ENCODE measurements at places on chromosomes 2 and 18. TPM values are rescaled to one million over a fixed set of nuclear protein-coding genes. Genes with fewer than 3 reads are reported as not detected.

CLASP1 gene
- total RNA-seq, result 164 TPM

- peak overlapping the region; percentile 22 for H3K27ac ChIP-seq
- no peaks in the 10 kb centered on the region for H3K27me3 ChIP-seq
- H3K4me3 ChIP-seq, result no peak overlapping the region
- H3K4me1 ChIP-seq, result peaks cover 19% of the 10 kb centered on the region
Observed at GRCh38 chr2:160289126-160289525, 89.1 kb upstream of the ITGB6 start.

DNA sequence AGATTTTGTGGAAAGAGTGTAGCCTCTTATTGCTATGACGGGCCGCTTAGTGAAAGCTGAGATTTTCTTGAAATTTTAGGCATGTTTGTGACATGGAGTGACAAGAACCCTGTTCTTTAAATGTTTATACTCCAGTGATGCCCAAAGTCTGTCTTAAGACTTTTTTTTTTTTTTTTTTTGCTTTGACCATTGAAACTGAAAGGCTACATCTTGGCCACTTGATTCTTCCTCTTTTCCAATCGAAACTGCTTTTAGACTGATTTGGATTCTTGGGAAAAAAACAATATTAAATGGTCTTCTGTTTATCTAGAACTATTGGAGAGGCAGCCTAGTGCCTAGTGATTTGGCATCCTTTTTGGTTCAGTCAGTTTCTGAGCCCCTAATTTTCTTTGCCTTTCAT lies 2.4 kb upstream of the SLC8A1 start:
- no peaks in the 10 kb centered on the region for H3K4me1 ChIP-seq
- no peak overlapping the region for H3K27ac ChIP-seq
- peaks cover 7% of the 10 kb centered on the region for H3K27me3 ChIP-seq
- DNase-seq, result no peak
- no peak overlapping the region for H3K4me3 ChIP-seq

GRCh38 chr2:160651416-160652200 lies 158.0 kb upstream of the RBMS1 start:
- no peak overlapping the region for H3K4me3 ChIP-seq
- no peak overlapping the region for H3K27ac ChIP-seq
- H3K4me1 ChIP-seq, result no peaks in the 10 kb centered on the region
- no peaks in the 10 kb centered on the region for H3K27me3 ChIP-seq

- peaks cover 31% of the 10 kb centered on the region for H3K4me1 ChIP-seq
- no peak for DNase-seq
- H3K27me3 ChIP-seq, result peaks cover 9% of the 10 kb centered on the region
- no peak overlapping the region for H3K27ac ChIP-seq
- no peak overlapping the region for H3K4me3 ChIP-seq
- H3K36me3 ChIP-seq, result no peaks in the 10 kb centered on the region
Observed at GRCh38 chr2:26845021-26845420, 2.9 kb upstream of the DPYSL5 start.

DNA sequence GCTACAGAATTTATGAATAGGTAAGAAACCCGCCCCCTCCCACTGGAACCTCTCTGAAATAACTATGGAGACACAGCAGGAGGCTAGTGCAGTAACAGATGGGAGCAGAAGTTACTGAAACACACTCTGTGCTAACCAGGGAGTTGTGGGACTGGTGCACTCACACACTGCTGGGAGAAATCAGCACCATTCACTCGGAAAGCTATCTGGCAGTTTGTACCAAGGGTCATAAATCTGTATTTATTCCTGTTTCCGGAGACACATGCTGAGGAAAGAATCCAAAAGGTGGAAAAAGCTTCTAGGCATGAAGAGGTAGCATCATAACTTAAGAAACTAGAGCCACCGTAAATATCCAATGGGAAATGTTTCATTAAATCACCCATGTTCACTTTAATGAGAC lies 39.9 kb downstream of the TGFA start:
- H3K4me3 ChIP-seq, result no peak overlapping the region
- no peak for DNase-seq
- H3K27me3 ChIP-seq, result no peaks in the 10 kb centered on the region

GRCh38 chr18:38174594-38174993 lies 609.0 kb upstream of the CELF4 start:
- no peak overlapping the region for H3K4me3 ChIP-seq
- H3K4me1 ChIP-seq, result no peaks in the 10 kb centered on the region
- no peaks in the 10 kb centered on the region for H3K36me3 ChIP-seq

GRCh38 chr18:6311456-6312215 lies 103.1 kb downstream of the L3MBTL4 start:
- no peak overlapping the region for H3K27ac ChIP-seq
- no peaks in the 10 kb centered on the region for H3K36me3 ChIP-seq
- H3K4me1 ChIP-seq, result no peaks in the 10 kb centered on the region
- no peaks in the 10 kb centered on the region for H3K27me3 ChIP-seq
- no peak overlapping the region for H3K4me3 ChIP-seq

DNA sequence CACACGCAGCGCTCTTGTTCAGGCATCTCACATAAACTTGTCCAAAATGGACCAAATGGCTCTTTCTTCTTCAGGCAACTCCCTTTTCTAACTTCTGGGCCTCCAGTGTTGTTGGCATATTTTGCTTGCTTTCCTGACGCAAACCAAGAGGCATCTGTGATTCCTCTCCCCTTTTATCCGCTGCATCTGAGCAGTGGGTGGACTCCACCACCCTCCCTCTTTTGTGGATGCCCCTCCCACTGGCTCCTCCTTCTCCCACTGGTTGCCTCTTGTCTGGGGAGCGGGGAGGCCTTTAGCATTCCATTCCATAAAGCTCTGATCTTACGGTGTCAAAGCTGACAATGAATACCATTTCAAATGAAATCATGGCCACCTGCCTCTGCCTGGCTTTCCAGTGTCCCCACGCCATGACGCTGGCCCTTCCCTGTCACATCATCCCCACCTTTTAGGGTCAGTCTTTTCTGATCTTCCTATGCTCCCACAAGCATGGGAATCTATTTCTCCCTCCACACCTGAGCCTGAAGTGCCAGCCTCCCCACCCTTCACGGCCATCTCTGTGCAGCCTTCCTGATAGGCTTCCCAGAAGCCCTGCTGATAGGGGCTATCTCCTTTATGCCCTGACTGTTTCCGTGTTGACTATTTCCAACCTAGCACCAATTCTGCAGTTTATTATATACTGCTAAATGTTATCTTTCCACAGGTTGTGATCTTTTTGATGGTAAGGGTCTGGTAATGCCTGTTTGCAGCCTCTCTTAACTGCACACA lies 51.5 kb downstream of the RPL37A start:
- no peak overlapping the region for H3K4me3 ChIP-seq
- H3K27me3 ChIP-seq, result no peaks in the 10 kb centered on the region
- peaks cover 9% of the 10 kb centered on the region for H3K4me1 ChIP-seq

DNA sequence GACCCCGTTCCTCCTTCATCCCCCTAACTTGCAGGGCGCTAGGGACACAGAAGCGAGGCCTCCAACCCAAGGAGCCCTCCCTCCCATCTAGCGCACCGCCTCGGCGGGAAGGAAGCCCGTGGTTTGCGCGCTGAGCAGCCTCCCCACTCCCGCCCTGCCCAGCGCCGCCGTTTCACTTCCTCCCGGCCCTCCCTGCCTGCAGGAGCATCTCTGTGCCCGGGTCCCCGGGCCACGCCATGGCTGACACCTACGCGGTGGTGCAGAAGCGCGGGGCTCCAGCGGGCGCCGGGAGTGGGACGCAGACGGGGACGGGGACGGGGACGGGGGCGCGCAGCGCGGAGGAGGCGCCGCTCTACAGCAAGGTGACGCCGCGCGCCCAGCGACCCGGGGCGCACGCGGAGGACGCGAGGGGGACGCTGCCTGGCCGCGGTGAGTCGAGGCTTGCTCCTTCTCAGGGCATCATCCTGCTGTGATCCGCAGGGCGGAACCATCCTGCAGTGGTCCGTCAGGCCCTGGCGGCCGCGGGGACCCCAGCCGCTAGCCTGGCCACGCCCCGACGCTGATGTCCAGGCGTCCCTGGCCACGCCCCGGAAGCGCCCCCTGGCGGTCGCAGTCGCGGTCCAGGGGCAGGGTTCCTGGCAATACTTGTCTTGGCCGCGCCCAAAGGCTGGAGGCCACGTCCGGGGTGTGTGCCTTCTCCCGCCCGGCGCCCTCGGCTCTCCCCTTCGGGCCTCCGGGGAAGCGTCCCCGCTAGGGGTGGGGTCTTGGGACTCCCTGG lies 16.4 kb downstream of the PTPN18 start:
- H3K4me1 ChIP-seq, result no peaks in the 10 kb centered on the region
- H3K27me3 ChIP-seq, result no peaks in the 10 kb centered on the region
- peak overlapping the region; percentile 69 for H3K27ac ChIP-seq

DNA sequence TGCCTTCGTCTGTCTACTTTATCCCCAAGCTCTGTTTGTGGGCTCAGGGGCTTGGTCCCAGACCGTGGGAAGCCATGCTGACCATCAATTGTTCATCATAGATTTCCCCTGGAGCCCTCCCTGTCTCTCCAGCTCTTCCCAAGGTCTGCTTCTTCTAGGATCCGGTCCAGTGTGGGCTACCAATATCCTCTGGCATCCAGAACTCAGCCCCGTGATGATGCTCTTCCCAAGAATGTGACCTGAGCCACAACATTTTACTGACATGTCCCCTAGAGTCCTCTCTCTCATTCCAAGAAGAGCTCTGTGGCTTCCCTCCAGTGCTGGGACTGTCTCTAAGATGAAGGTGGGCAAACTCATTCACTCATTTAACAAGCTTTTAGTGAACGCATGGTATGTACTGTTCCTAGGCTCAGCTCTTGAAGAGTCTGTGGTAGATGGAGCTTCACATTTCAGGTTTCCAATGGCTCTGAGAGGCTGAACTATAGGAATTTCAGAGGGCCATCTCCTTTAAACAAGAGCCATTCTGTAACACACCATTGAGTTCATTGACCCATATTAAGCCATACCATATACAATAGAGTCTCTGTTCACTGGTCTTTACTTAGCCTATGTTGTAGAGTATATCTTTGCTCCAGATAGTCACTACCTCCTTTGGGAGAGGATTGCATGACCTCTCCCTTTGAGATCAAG lies 142.0 kb upstream of the APCDD1 start:
- no peak overlapping the region for H3K27ac ChIP-seq
- H3K27me3 ChIP-seq, result no peaks in the 10 kb centered on the region

EMILIN1 gene
- total RNA-seq, result 69.5 TPM

DNA sequence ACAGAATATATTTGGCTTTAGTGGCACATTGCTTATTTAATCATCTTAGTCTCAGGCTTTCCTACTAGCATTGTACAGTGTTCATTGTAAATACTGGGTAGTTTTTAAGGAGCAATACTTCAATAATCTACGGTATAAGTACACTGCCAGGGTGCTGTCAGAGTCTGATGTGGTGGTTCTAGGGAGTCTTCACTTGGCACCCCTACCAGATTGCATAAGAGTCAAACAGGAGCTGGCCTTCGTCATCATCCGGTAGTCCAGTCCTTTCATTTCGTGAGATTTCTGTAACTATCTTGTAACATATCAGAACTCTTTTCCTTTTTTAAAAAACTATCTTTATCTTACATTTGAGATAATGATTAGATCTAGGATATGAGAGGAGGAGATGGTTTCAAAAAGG lies 91.1 kb downstream of the ZNF532 start:
- H3K4me1 ChIP-seq, result no peaks in the 10 kb centered on the region
- H3K27me3 ChIP-seq, result no peaks in the 10 kb centered on the region
- no peak overlapping the region for H3K4me3 ChIP-seq
- no peak overlapping the region for H3K27ac ChIP-seq
- H3K36me3 ChIP-seq, result peaks cover 43% of the 10 kb centered on the region

GRCh38 chr2:215797676-215798075 lies 215.7 kb downstream of the MREG start:
- no peak overlapping the region for H3K4me3 ChIP-seq
- H3K27me3 ChIP-seq, result no peaks in the 10 kb centered on the region
- no peak for DNase-seq
- H3K27ac ChIP-seq, result no peak overlapping the region

DNA sequence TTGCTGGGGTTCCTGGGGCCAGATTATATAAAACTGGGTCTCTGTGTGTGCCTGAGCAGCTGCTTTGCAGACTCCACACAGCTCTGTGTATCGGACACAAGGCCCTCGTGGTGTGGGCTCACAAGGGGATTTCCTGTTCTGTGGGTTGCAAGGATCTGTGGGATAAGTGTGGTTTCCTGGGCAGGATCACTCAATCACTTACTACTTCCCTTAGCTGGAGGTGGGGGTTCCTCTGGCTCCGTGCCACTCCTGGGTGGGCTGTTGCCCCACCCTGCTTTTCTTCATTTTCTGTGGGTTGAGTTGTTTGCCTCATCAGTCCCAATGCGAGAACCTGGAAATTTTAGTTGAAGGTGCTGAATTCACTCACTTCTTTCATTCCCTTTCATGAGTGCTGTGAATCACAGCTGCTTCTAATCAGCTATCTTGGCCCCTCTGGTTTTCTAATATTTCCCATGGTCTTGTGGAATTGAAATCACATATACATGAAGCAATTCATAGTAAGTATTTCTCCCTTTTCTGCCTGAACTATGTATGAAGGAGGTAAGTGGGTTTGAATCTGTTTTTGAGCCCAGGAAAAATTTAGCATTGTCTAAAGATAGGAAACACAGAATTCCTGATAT lies 196.3 kb downstream of the DCDC2C start:
- no peak overlapping the region for H3K4me3 ChIP-seq
- H3K4me1 ChIP-seq, result no peaks in the 10 kb centered on the region
- no peaks in the 10 kb centered on the region for H3K27me3 ChIP-seq
- no peak for DNase-seq

HAAO gene
- 5.9 TPM for total RNA-seq

DNA sequence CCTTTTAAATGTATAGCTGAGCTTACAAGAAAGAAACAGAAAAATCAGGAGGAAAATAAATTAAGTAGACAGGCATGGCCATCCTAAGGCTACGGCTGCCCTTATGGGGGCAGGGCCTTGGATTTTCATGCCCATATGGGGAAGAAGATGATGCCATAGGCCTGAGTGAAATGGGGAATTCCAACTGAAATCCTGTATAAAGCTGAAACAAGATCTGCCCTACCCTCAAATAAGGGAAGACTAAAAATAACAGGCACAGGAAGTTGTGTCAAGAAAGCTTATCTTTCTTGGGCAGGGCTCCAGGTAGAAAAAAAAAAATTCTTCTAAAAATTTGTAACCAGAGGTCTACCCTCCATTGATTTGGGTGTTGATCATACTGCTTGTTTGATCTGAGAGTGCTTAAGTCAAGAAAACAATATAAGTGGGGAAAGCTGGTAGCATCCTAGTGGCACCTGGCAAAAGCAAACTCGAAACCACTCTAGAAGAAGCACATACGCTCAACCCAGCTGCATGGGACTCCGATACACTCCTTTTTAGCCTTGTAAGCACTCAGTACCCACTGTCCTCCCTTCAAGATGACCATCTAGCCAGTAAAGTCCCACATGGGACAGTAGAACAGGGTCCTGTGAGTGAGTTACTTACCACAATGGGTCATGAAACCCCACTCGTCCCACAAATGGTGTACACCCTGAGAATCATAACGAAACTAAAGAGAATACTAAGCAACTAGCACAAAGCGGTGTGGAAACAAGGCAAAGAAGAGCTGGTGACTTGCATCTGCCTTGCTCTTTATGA lies 22.3 kb downstream of the DNAH7 start:
- H3K4me1 ChIP-seq, result no peaks in the 10 kb centered on the region
- no peak for DNase-seq
- H3K27ac ChIP-seq, result no peak overlapping the region
- H3K36me3 ChIP-seq, result no peaks in the 10 kb centered on the region
- no peaks in the 10 kb centered on the region for H3K27me3 ChIP-seq
- no peak overlapping the region for H3K4me3 ChIP-seq

Data from tibial nerve (tissue), 4 donors.